ENCODE measurements at places on chromosomes 7 and 10. TPM values are rescaled to one million over a fixed set of nuclear protein-coding genes. Genes with fewer than 3 reads are reported as not detected.

- no peaks in the 10 kb centered on the region for H3K27me3 ChIP-seq
- H3K36me3 ChIP-seq: no peaks in the 10 kb centered on the region
- DNase-seq: no peak
- no peak overlapping the region for H3K27ac ChIP-seq
Observed at GRCh38 chr7:39413636-39414223, 152.5 kb upstream of the YAE1 start.

DNA sequence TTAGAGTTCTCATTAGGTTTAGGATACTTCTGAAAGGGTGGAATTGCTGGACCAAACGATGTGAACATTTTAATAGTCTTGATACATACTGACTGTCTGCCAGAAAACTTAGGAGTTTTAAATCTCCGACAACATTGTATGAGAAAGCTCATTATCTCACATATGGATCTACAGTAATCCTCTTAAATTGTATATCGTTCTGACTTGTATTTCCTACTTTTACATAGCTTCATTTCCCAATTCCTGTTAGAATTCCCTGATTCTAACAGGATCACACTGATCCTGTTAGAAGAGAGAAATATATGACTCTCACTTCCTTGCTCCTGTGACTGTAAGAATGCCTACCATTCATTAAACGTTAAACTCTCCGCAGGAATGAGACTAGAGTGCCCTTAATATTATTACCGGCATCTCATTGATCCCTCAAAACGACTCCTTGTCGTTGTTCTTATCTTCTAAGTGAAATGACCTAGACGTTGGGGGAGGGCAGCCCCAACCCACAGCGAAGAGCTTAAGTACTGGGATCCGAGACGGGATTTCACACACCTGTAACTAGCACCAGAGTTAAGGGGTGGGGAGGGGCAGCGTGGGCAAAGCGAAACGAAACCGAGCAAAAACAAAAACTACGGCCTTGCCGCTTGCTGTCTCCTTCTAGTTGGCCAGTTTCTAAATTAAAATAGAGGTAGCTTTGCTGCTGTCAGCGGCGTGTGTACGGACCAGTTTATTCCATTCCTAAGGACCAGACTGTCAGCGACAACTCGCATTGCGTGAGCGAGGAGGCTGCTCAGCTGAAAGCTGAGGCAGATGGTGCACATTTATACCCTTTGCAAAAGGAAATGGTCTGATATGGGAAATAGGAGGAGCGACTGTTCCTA lies 678 bp upstream of the TMEM106B start:
- peaks cover 18% of the 10 kb centered on the region for H3K4me1 ChIP-seq
- peak overlapping the region; percentile 68 for H3K4me3 ChIP-seq
- H3K36me3 ChIP-seq: peaks cover 10% of the 10 kb centered on the region
- peak overlapping the region; percentile 95 for H3K27ac ChIP-seq

GRCh38 chr10:108034829-108035228 lies 870.3 kb upstream of the SORCS1 start:
- no peaks in the 10 kb centered on the region for H3K4me1 ChIP-seq
- H3K36me3 ChIP-seq: no peaks in the 10 kb centered on the region
- no peak overlapping the region for H3K4me3 ChIP-seq
- DNase-seq: no peak
- H3K27me3 ChIP-seq: no peaks in the 10 kb centered on the region

DNA sequence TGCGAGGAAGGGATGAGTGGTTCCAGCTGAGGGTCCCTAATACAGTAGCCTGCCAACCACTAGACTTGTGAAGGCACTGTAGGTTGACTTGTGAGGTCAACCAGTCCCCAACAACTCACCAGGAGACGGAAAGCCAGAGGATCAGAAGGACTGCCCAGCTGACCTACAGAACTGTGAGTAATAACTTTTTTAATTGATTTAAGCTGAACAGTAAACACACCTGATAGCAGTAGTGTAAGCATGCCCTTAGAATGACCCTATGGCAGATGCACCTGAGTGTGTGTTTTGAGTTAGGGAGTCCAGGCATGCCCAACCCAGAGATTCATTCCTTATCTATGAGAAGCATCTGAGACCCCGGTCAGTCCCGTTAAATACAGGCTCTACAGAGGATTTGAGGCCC lies 14.1 kb downstream of the PRLHR start:
- no peak for DNase-seq
- H3K27ac ChIP-seq: no peak overlapping the region
- H3K4me3 ChIP-seq: no peak overlapping the region
- H3K27me3 ChIP-seq: no peaks in the 10 kb centered on the region

- H3K27ac ChIP-seq: no peak overlapping the region
- no peak overlapping the region for H3K4me3 ChIP-seq
- no peaks in the 10 kb centered on the region for H3K27me3 ChIP-seq
- no peaks in the 10 kb centered on the region for H3K36me3 ChIP-seq
Observed at GRCh38 chr10:61541960-61542359, 88.8 kb upstream of the TMEM26 start.

CCSER2 gene
- total RNA-seq: 45.5 TPM

HOXA1 gene
- 0.64 TPM for total RNA-seq

All from upper lobe of left lung (tissue), 6 donors.